CD8-positive, alpha-beta memory T cell (primary cell): ENCODE measurements at places on chromosomes 2 and 18. TPM values are rescaled to one million over a fixed set of nuclear protein-coding genes. Genes with fewer than 3 reads are reported as not detected.

Gene HTR2B
- polyA plus RNA-seq, result not detected

Gene VWA3B
- not detected for polyA plus RNA-seq

Gene CXCR1
- 1.1 TPM for polyA plus RNA-seq

Gene CFAP53
- not detected for polyA plus RNA-seq

Gene EGR4
- not detected for polyA plus RNA-seq

Gene UBXN4
- 106 TPM for polyA plus RNA-seq

Gene OTOS
- polyA plus RNA-seq, result not detected

Gene BCL11A
- polyA plus RNA-seq, result not detected

Gene GYPC
- 226 TPM for polyA plus RNA-seq
